ENCODE measurements at places on chromosomes 6 and 20.
A peak's percentile ranks its signal among the peaks of the same experiment; 100 is the strongest.

GRCh38 chr6:164889980-164890379, 419.4 kb downstream of the C6orf118 start:
- no peak overlapping the region for H3K4me3 ChIP-seq
- no peak for DNase-seq
- no peaks in the 10 kb centered on the region for H3K4me1 ChIP-seq
- H3K36me3 ChIP-seq, result no peaks in the 10 kb centered on the region
- H3K27ac ChIP-seq, result no peak overlapping the region

DNA sequence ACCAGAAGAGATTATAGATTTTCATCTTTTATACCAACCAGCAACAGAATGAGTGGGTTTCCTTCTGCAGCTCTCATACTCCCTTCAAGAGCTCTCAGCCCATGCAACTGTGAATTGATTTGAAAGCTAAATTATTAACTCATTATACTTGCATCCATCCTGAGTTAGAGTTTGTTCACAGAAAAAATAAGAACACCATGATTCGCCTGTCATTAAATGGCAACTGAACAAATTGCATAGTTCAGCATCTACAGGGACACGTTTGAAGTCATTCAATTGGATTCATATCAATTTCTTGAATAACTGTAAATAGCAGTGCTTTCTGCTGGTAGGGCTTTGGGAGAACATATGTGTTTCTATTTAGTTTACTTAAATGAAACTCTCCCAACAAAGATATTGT, 65.7 kb downstream of the NKAIN2 start:
- H3K27me3 ChIP-seq, result no peaks in the 10 kb centered on the region
- no peaks in the 10 kb centered on the region for H3K36me3 ChIP-seq
- no peaks in the 10 kb centered on the region for H3K4me1 ChIP-seq
- H3K27ac ChIP-seq, result no peak overlapping the region
- H3K4me3 ChIP-seq, result no peak overlapping the region

GRCh38 chr6:82569022-82569421, 205.4 kb downstream of the TPBG start:
- no peaks in the 10 kb centered on the region for H3K27me3 ChIP-seq
- H3K27ac ChIP-seq, result no peak overlapping the region
- no peaks in the 10 kb centered on the region for H3K4me1 ChIP-seq
- H3K36me3 ChIP-seq, result no peaks in the 10 kb centered on the region
- H3K4me3 ChIP-seq, result no peak overlapping the region

DNA sequence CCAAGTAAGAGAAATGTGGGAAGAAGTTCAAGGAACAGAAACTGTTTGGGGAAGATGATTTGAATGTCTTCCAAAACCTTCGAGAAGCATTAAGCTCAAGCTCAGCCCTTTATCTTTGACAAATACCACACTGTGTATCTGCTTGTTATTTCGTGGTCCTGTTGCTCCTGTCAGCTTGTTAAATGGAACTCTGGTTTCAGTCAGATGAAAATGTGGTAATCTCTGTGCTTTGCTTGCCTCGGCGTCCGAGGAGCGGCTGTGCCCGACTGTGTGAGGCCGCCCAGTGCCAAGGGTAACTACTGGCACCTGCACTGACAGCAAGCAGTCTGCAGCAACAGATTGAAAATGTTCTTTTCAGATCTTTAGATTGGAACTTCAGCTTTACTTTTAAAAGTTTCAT, 577.9 kb upstream of the FLRT3 start:
- no peak overlapping the region for H3K4me3 ChIP-seq
- no peaks in the 10 kb centered on the region for H3K36me3 ChIP-seq
- H3K27me3 ChIP-seq, result no peaks in the 10 kb centered on the region
- H3K27ac ChIP-seq, result no peak overlapping the region

GRCh38 chr6:77371748-77372147, 91.5 kb downstream of the HTR1B start:
- H3K27ac ChIP-seq, result no peak overlapping the region
- no peaks in the 10 kb centered on the region for H3K27me3 ChIP-seq
- H3K4me1 ChIP-seq, result no peaks in the 10 kb centered on the region
- no peak for DNase-seq
- H3K36me3 ChIP-seq, result no peaks in the 10 kb centered on the region

- H3K36me3 ChIP-seq, result no peaks in the 10 kb centered on the region
- no peak overlapping the region for H3K4me3 ChIP-seq
- H3K4me1 ChIP-seq, result no peaks in the 10 kb centered on the region
- H3K27ac ChIP-seq, result no peak overlapping the region
These were observed 179.9 kb downstream of the LRFN2 start for GRCh38 chr6:40407239-40407638.

- no peaks in the 10 kb centered on the region for H3K36me3 ChIP-seq
- H3K4me1 ChIP-seq, result no peaks in the 10 kb centered on the region
- no peaks in the 10 kb centered on the region for H3K27me3 ChIP-seq
- H3K27ac ChIP-seq, result no peak overlapping the region
These were observed 11.7 kb upstream of the FRK start for GRCh38 chr6:116072368-116072767.

DNA sequence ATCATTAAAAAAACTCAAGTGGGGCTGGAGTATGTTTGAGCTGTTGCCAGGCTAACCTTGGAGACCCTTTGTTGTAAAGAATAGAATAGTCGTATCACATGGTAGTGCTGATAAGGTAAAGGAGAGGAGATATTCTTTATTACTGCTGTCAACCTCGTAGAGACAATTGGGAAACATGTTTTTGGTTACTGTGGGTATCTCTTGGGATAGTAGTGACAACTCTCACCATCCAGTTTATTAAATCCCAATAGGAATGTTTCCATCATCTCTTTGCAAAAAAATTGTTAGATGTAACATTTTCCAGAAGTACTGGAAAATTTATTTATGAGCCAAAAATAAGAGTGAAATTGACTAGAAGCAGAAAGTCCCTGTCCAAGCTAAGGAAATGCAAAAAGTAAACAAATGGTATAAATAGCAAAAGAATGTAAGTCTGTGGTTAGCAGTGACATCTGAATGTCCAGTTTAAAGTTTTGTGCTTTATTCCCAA, 829.3 kb upstream of the CITED2 start:
- no peak overlapping the region for H3K27ac ChIP-seq
- no peak for DNase-seq
- no peak overlapping the region for H3K4me3 ChIP-seq
- no peaks in the 10 kb centered on the region for H3K27me3 ChIP-seq
- H3K4me1 ChIP-seq, result no peaks in the 10 kb centered on the region
- no peaks in the 10 kb centered on the region for H3K36me3 ChIP-seq

DNA sequence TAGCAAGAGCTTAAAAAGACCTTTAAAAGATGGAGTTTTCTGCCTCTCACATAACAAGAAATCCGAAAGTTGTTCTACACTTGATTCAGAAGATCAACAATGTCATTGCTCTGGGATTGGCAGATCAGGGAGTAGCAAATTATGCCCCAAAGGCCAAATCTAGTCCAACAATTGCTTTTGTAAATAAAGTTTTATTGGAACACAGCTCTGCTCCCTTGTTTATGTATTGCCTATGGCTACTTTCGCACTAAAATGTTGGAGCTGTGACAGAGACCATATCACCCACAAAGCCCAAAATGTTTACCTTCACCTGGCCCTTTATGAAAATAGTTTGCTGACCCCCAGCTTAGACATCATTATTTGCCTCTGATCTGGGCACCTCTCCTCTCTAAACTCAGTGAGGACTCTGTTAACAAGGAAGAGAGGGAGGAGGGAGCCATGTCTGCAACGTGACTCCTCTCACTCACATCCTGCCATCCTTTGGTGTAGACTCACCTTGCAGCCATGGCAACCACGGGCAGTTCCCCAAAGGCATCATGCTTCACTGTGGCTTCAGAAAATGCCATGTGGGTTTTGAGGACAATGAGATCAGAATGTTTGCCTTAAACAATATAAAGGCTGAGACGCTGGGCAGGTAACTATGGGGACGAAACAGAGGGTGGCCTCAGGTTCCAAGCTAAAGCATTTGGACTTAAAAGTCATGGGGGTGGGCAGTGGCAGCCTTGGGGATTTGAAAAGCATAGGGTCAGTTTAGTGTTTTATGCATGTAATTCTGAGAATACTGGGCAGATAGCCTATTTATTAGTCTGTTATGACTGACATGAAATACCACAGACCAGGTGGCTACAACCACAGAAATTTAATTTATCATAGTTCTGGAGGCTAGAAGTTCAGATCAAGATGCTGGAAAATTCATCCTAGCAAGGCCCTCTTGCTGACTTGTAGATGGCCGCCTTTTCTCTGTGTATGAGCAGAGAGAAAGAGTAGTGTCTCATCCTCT, 149.7 kb upstream of the TNFAIP3 start:
- peak overlapping the region; percentile 60 for H3K27ac ChIP-seq
- H3K27me3 ChIP-seq, result no peaks in the 10 kb centered on the region
- H3K4me3 ChIP-seq, result no peak overlapping the region
- peaks cover 36% of the 10 kb centered on the region for H3K4me1 ChIP-seq
- DNase-seq, result peak; percentile 77
- no peaks in the 10 kb centered on the region for H3K36me3 ChIP-seq

- H3K4me3 ChIP-seq, result no peak overlapping the region
- H3K27me3 ChIP-seq, result no peaks in the 10 kb centered on the region
- no peak for DNase-seq
These were observed 641.2 kb downstream of the CDH26 start for GRCh38 chr20:60599381-60599780.

DNA sequence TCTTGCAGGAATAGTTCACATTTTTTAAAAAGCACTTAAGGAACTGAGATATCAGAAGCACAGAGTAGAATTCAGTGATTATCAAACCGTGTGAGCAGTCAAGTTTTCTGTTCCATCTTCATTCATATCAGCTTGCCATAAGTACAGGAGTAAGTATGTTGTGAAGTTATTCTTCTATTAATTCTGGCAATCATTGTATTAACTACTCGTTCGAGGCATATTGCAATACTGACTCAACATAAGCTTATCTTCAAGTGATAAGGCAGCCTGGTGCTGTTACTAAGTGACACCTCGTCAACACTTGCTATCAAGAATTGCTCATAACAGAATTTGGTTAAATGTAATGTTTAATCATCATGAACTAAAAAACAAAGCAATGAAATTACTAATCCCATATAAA, 75.7 kb upstream of the SNX9 start:
- H3K27ac ChIP-seq, result no peak overlapping the region
- no peak overlapping the region for H3K4me3 ChIP-seq
- peaks cover 10% of the 10 kb centered on the region for H3K4me1 ChIP-seq
- DNase-seq, result no peak

DNA sequence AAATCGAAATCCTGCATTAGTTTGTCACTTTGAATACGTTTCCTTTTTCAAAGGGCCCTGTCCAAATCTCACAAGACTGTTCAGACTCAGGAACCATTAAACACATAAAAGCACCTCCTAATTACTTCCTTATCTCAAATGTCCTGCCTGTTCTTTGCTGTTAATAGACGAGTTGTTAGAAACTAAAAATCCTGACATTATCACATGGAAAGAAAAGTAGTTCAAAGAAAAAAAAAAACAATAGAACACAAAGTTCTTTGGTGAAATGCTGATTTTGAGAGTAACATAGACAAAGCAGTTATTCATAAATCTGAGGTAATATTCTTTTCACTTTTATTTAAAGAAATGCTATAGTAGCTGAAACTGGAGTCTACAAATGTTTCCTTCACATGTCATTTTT, 12.1 kb upstream of the TAB2 start:
- DNase-seq, result no peak
- H3K4me1 ChIP-seq, result no peaks in the 10 kb centered on the region
- no peak overlapping the region for H3K4me3 ChIP-seq
- no peaks in the 10 kb centered on the region for H3K27me3 ChIP-seq
- H3K36me3 ChIP-seq, result no peaks in the 10 kb centered on the region

DNA sequence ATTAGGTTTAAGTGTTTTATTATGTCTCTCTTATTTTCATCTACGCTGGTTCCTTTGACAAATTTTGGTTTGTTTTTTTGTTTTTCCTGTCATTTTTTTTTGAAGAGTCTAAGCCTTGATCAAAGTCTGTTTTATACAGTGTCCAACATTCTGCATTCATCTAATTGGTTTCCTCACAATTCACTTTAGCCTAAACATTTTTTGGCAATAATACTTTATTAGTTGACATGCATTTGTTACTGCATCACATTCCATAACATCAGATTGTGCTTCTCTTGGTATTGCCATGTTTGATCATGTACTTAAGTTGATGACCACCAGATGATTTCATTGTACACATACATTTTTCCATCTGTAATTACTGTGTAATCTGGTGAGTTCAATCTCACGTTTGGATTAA, 173.2 kb downstream of the ZFAND3 start:
- H3K4me3 ChIP-seq, result no peak overlapping the region
- peaks cover under 1% of the 10 kb centered on the region for H3K4me1 ChIP-seq
- H3K36me3 ChIP-seq, result no peaks in the 10 kb centered on the region
- DNase-seq, result no peak

DNA sequence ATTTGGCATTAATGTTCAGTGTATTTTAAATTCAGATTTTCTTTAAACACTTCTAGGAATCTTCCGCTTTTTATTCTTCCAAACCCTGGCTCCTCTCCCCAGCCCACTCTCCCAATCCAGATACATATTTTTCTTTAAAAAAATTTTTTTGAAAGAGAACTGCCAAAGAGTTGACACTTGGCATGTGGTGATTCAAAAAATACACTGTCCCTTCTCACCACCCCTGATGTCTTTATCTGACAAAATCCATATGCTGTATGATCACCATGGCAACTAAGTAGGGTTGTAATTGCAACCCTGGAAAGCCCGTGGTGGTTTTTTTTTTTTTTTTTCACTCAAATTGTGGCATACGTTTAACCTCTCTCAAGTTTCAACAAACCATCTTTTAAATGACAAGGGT, 355.8 kb upstream of the SASH1 start:
- H3K27ac ChIP-seq, result no peak overlapping the region
- no peaks in the 10 kb centered on the region for H3K27me3 ChIP-seq
- no peaks in the 10 kb centered on the region for H3K4me1 ChIP-seq

DNA sequence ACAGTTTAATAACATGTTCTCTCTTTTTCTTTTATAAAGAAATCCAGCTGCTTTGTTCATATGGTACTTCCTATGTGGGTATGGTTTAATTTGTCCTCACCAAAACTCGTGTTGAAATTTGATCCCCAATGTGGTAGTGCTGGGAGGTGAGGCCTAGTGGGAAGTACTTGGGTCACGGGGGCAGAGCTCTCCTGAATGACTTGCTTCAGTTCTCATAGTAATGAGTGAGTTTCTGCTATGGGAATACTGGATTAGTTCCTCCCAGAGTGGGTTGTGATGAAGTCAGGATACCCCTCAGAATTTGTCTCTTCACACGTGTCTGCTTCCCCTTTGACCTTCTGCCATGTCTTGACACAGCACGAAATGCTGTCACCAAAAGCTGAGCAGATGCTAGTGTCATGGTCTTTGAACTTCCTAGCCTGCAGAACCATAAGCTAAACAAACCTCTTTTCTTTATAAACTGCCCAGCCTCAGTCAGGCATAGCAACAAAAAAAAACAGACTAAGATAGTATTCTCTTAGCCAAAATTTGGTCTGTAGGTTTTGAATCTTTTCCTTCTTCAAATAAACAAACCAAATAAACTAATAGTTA, 87.8 kb upstream of the HS3ST5 start:
- no peak overlapping the region for H3K27ac ChIP-seq
- no peak overlapping the region for H3K4me3 ChIP-seq
- H3K36me3 ChIP-seq, result no peaks in the 10 kb centered on the region
- DNase-seq, result no peak
- H3K4me1 ChIP-seq, result no peaks in the 10 kb centered on the region

GRCh38 chr20:51385646-51386530, 156.6 kb downstream of the NFATC2 start:
- H3K27ac ChIP-seq, result peak overlapping the region; percentile 35
- no peak overlapping the region for H3K4me3 ChIP-seq
- peaks cover 39% of the 10 kb centered on the region for H3K4me1 ChIP-seq
- DNase-seq, result peak; percentile 55
- peaks cover 10% of the 10 kb centered on the region for H3K36me3 ChIP-seq
- no peaks in the 10 kb centered on the region for H3K27me3 ChIP-seq

Measured in CD8-positive, alpha-beta memory T cell (primary cell).